ENCODE measurements at places on chromosomes 13 and 19. TPM values are rescaled to one million over a fixed set of nuclear protein-coding genes. Genes with fewer than 3 reads are reported as not detected.

DNA sequence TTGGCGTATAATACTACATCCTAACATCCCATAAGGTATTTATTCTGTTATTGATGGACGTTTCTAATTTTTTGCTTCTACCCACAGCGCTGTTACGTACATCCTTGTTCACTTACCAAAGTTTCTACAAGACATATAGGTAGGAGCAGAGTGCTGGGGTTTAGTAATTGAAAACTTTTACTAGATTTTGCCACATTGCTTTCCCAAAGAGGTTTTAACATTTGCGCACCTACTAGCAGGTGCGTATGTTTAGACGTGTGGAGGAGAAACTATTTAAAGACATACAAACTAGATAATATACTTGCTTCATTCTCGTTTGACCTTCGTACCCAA is 559 bp upstream of the RPL21 start:
- DNase-seq: no peak

GRCh38 chr13:53545340-53545941 is 516.8 kb downstream of the OLFM4 start:
- DNase-seq: no peak

The CRLF1 gene
- total RNA-seq: 6.6 TPM

The PSG2 gene
- not detected for total RNA-seq

The LILRB3 gene
- total RNA-seq: not detected

DNA sequence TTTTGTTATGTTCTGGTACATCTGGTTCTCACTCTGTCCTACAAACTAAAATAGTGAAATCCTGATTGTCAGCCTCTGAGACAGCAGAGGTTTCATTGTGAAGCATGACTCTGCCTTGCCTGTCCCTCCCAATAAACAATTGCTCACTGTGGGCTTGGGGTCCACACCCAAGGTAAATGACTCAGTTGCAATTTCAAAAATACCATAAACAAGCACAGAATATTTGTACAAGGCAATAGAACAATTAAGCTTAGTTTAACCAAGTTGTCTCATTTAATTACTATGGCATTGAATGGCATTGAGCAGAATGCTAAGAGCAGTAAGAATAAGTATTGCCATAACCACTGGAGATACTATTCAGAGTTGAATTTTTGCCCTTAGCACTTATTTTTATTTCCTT is 353.6 kb downstream of the SPRY2 start:
- DNase-seq: no peak

The FAM83E gene
- total RNA-seq: not detected

DNA sequence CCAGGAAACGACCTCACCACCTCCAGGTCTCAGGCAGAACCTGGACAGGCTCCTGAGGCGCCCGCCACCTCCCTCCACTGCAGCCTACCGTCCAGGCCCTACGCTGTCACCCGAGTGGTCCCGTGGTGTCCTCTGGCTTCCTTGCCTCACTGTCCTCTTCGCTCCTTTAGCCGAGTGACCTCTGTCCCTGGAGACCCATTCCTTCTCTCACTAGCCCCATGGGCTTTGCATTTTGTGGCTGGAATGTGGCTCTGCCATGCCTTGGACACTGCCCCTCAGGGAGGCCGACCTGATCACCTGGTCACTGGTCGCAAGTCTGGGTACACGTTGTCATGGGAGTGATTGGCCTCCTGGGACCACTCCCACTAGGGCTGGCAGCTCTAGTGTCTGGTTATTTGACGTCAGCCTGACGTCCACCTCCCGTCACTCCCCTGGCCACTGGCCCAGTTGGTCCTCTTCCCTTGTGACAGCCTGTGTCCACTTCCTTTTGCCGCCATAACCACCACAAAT is 17.9 kb downstream of the SLC25A42 start:
- DNase-seq: no peak

DNA sequence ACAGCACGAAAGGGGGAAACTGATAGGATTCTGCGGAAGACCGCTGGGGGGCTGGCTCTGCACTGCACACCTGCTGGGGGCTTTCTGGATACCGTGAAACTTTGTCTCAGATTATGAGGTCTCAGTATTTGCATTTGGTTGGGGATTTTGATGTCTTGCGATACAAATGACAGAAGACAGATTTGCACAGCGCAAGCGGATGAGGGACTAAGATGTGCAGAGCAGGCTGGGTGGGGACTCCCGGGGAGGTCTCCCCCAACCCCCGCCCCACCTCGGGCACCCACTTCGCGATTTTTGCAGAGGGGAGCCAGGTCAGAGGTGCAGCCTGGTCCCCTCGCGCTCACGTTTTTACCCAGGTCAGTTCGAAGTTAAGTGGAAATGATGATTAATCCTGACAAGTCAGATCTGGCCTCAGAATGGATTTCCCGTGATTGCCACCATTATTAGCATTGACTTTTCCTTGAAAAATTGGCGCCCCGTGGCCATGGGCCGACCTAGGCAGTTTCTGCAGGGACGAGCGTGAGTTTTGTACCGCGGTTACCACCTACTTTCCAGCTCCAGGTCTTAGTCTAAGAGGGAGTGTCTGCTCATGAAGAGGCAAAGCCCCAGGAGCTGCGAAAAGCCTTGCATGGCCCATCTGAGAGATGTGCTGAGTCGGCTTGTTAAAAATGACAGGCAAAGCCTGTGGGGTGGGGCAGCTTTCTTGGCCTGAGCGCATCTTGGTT is 1.3 kb upstream of the GJB2 start:
- no peak for DNase-seq

The GRIN3B gene
- not detected for total RNA-seq

- no peak for DNase-seq
Observed at GRCh38 chr13:73340069-73340468, 281.3 kb downstream of the KLF5 start.

The PCDH20 gene
- total RNA-seq: not detected

- DNase-seq: no peak
Observed at GRCh38 chr19:33464733-33465115, 56.9 kb downstream of the PEPD start.

The PSG6 gene
- total RNA-seq: not detected

GRCh38 chr19:55640043-55640576 is 692 bp upstream of the ZNF580 start:
- peak; percentile 70 for DNase-seq

The RXFP2 gene
- total RNA-seq: 1.9 TPM

The ZNF773 gene
- total RNA-seq: 22.8 TPM
